Upper lobe of left lung (tissue), 6 donors: ENCODE measurements at places on chromosomes 12 and 14. TPM values are rescaled to one million over a fixed set of nuclear protein-coding genes. Genes with fewer than 3 reads are reported as not detected.

GRCh38 chr12:91639327-91639726, 456.7 kb upstream of the DCN start:
- DNase-seq: no peak

DNA sequence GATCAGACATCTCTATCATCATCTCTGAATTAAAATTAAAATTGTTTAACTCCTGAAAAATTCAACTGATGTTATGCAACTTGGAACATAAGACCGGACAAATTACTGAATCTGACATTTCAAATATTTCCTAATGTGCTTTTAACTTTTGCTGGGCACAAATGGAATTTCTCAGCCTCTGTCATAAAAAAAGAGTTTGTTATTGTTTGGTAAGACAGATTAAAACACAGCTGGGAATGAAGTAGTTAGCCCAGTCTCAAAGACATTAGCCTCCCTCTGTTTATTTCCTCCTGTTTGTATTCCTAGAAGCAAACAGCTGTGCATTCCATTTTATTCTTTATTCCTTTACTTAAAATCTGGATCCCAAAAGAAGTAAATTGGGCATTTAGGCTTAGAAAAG, 29.4 kb downstream of the PLEKHA5 start:
- DNase-seq: no peak

IFNG-AS1 gene
- total RNA-seq: not detected

GRCh38 chr14:81931828-81932227, 398.2 kb upstream of the SEL1L start:
- DNase-seq: no peak

GRCh38 chr12:83753205-83753604, 1066.5 kb downstream of the TMTC2 start:
- DNase-seq: no peak

DNA sequence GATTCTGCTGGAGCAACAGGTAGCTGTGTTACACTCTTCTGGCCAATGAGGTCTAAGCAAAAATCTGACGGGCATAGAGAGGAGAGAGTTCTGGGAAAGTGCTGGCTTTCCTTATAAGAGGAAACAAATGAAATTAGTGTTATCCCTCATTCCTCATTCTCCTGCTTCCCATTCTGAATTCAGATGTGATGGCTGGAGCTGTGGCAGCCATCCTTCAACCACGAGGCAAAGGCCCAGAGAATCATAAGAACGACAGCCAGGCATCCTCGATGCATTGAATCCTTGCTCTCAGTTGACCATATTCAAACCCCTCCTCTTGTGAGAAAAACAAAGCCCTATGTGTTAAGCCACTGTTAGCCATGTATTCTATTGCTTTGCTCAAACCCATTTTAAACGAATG, 27.5 kb upstream of the RIMBP2 start:
- DNase-seq: no peak

DNA sequence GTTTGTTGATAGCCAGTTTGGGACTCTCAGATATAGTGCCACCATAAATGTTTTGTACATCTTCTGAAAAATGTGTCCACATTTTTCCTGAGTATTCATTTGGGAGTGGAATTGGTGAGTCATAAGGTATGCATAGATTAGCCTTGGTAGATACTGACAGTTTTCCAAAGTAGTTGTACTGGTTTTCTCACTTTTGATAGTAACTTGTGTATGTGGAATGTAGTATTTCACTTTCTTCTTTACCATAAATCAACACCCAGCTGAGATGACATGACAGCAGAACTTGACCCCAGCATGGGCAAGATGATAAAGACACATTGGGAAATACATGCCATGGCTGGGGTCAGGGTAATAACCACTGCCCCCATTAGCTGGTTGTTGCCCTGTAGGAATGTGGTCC, 5.4 kb downstream of the FBXW8 start:
- DNase-seq: no peak

DNA sequence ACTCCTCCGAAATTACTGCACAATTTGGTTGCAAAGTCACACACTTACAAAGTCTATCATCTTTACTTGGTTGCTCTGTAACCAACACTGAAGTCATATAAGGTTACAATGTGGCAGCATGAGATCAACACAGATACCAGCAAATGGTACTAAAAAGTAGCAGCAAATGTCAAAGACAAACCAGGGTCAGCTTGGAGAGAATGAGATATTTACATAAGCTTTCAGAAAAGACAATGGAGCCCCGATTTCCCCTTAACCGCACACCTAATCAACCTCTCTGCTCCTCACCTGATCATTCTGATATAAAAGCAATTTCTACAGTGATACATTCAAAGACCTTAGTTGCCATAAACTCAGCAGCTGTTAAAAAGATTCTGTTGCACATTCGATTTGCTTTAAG, 76.4 kb upstream of the FOXN3 start:
- no peak for DNase-seq

GRCh38 chr14:89721956-89722355, 232.6 kb downstream of the EFCAB11 start:
- DNase-seq: no peak

- no peak for DNase-seq
Measured at GRCh38 chr14:91484744-91485143, 25.4 kb downstream of the PPP4R3A start.

GRCh38 chr14:99249389-99249788, 22.6 kb downstream of the BCL11B start:
- DNase-seq: no peak

KRT71 gene
- not detected for total RNA-seq

HOXC10 gene
- total RNA-seq: not detected

FGF23 gene
- not detected for total RNA-seq
